ENCODE measurements at places on chromosomes 4 and X.

DNA sequence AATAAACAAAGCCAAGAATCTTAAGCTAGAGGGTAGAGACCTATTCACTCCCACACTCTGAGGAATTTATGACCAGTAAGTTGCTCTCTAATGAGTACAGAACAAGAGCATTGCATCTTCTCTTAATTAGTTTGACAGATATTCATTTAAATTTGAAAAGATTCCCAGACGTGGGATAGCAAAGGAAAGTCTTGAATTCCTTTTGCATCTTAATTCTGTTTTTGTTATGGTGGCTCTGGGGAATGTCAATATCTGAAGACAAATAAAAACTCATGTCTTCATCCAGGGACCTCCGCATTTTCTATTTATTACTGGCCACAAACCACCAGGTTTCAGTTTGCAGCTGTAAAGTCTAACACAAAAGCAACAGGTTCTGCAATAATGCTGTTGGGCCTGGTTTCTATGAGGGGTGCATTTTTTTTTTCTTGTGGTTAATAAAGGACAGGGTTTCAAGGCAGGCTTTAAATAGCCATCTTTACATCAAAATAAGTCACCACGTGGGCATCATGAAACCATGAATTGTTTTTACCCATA is 172.3 kb downstream of the SHROOM3 start:
- no peak for DNase-seq

DNA sequence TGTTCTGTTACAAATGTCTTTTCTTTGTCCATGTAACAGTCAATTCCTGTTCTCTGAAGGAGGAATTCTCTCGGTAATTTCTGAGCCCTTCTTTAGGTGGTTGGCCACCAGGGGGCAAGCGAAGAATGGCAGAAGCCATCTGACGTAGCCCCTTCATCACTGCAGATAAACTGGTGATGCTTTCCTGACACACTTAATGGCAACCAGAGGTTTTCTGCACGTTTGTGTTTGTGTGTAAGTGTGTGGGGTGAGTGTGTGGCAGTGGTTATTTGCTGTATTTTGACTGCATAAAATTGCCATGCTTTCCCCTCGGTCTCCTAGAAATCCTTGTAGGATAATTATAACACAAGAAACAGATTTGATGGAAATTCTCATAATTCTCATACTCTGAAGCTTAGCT is 64.8 kb upstream of the STOX2 start:
- peak; percentile 35 for DNase-seq

DNA sequence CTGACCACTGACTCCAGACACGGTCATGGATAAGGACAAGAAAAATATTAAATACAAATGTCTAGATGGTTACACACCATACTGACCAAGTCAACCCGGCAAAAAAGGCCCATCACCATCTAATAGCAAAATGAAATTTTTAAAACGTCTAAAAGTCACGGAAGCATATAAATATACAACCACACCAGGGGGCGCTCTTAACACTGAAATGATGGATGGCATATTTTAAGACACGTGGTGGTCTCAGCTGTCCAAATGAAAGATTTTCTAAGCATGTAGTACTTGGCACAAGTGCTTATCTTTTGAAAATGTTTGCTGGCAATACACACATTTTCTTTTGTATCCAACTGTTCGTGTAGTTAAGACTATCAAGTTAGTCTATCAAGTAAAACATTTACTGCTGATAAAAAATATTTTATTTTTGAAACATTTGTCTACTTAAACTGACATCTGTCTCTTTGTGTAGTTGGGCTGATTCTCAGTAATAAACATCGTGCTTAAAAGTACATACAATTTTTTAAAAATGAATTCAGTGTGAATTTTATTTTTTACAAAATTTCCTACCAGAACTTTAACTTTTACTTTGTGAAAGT is 64.6 kb downstream of the COX7B2 start:
- DNase-seq = peak; percentile 26

DNA sequence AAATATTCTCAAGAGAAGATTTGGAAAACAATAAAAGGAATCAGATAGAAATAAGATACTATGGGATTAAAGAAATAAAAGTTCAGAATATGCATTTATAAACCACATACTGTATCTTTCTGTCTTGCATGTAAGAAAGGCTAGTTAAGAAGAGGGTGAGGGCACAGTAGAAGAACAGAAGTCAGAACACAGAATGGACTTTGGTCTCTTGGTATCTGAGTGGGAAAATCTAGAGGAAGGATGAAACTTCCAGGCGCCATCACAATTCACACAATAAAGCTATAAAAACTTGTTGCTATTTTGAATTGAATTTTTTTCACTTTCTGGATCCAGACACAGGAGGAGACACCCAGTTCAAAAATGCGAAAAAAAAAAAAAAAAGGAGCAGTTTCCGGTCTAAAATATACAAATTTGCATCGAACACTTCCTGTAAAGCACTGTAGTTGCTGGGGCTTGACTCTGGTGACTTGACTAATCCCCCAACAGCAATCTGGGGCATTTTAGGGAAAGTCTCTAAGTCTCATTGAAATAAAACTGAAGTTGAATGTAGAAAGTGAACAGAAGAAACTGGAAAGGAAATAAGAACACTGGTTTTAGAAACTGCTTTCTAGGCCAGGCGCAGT is 8.1 kb upstream of the NAAA start:
- no peak for DNase-seq

- DNase-seq = no peak
Measured at GRCh38 chr4:53943345-53944085, 120.9 kb downstream of the CHIC2 start.

DNA sequence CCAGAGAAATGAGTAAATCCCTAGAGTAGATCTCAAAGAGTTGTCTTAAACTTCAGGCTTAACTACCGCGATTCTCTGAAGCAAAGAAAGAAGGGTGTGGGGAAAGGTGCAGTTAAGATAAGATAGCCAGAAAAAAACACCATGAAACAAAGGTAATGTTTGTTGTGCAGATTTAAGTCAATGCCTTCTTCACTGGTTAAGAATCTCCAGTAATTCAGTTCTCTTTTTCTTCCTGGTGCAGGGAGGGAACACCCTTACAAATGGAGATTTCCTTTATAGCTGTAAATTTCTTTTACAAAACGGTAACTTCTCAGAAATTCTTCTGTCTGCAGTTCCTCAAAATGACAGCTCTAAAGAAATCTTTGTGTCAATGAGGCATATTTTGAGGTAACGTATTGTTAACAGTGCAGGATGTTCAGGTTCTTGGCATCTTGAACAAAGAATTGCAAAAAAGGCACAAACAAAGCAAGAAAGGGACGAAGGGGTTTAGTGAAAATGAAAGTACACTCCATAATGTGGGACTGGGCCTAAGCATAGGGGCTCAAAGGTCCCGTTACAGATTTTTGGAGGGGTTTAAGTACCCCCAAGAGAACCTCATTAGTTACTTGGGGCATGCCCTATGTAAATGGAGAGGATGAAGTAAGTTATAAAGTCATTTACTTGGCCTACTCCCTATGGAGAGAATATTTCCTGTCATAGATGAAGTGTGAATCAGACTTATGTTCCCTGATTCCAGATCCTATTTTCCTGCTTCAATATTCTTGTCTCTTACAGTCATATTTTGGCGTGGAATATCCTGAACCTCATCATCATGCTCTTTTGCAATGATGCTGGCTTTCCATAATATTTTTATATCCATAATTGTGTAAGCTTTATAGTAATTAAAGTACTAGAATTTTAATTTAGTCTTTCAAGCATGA is 492.0 kb downstream of the PCDH11X start:
- DNase-seq = no peak

GRCh38 chr4:155777971-155778735 is 19.3 kb downstream of the GUCY1B1 start:
- DNase-seq = no peak

DNA sequence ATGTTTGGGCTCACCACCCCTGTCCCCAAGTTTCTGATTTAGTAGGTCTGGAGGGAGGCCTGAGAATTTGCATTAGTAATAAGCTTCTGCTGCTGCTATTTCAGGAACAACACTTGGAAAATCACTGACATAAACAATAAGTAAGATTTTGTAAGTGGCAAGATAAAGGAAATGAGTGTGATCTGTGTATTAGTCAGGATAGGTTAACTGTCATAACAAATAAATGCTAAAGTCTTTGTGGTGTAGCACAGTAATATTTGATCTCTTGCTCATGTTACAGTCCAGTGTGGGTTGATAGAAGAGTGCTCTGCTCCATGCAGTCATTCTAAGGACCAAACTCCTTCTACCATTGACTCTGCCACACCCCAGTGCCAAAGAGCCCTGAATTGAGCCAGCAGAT is 67.0 kb downstream of the NHS start:
- no peak for DNase-seq

Measured in T-helper 1 cell (primary cell).